ENCODE measurements at places on chromosomes 13 and 19.

DNA sequence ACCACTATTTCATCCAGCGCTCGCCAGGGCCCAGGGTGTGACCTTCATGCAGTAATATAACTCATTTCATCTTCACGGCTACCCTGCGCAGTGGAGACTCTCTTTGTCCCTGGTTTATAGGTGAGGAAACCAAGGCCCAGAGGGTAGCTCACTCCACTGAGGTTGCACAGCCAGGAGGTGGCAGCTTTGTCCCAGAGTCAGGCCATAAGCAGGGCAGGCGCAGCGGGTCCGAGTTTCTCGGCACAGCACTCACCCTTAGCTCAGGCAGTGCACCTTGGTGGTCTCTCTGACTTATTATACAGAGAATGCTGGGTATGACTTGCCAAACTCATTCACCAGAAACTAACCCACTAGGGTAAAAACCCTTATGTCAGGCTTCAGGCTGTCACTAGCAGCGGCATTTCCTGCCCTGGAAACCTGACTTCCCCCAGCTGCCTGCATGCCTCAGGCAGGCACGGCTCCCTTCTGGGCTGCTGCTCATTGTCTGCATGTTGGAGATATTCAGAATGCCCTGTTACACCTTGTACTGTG, 24.5 kb downstream of the PPP5C start:
- DNase-seq: no peak

DNA sequence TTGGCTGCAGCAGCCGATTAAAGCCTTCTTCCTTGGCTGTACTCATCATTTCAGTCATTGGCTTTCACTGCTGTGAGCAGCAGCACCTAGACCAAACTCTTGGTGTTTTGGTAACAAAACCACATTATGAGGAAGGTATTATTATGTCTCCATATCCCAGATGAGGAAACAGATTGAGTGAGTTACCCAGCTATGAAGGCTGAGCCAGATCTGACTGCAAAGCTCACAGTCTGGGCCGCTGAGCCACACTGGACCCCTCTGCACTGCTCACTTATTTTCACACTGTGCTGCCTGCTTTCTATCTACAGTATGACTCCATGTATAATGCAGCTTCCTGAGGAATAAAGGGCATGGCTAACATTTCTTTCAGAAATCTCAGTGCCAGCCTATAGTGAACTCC, 24.5 kb downstream of the CRYL1 start:
- DNase-seq: no peak

DNA sequence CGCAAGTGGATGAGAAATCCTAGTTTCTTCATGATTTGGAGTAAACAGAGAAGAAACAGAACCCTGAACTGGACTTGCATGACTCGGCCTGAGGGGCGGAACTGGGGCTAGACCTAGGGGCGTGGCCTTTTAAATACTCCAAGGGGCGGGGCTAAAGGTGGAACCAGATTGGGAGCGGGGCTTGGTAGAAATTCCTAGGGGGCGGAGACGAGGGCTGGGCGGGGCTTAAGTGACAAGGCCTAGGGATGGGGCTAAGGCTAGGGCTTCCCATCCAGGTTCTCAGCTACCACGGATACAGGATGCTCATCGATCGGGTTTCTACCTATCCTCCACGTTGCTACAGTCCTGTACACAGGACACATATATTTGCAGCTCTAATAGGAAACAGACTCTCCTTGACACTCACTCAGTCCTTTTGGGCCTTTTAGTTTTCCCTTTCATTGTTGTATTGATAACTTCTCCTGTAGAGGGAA, 372 bp upstream of the ZNF699 start:
- DNase-seq: no peak

DNA sequence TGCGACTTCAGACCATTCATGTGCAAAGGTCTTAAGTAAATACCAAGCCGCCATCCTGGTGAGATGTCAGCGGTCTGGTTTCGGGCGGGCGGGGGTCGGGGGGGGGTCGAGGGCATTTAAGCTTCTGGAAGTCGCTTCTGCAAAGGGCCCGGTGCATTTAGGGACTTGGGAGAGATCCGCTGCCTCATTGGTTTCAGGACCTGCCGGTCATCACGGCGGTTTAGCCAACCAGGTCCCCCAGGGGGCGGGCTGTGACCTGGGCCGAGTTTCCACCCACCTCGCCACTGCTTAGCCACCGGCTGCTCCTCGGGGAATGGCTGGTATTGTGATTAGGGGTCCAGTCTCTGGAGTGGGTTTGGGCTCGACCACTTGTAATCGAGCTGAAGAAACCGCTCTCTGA, 7.8 kb downstream of the ANKLE1 start:
- no peak for DNase-seq

Measured in cortex of kidney (tissue), 1 donor.